ENCODE measurements at places on chromosomes 2 and 18.

DNA sequence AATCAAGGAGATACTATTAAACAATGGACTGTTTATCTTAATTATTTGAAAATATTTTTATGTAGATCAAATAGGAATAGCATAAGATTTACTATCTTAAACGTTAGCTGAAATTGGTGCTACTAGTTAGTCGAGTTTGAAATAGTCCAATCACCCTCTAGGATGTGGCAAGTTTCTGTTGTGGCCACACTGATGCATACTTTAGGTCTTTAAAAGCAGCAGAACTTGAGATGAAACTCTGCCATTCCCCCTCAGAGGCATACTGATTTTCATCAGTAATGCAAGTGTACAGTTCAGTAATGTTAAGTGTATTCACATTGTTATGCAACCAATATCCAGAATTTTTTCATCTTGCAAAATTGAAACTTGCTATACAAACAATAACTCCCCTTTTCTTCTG lies 151.8 kb downstream of the SLC4A10 start:
- no peak for DNase-seq

DNA sequence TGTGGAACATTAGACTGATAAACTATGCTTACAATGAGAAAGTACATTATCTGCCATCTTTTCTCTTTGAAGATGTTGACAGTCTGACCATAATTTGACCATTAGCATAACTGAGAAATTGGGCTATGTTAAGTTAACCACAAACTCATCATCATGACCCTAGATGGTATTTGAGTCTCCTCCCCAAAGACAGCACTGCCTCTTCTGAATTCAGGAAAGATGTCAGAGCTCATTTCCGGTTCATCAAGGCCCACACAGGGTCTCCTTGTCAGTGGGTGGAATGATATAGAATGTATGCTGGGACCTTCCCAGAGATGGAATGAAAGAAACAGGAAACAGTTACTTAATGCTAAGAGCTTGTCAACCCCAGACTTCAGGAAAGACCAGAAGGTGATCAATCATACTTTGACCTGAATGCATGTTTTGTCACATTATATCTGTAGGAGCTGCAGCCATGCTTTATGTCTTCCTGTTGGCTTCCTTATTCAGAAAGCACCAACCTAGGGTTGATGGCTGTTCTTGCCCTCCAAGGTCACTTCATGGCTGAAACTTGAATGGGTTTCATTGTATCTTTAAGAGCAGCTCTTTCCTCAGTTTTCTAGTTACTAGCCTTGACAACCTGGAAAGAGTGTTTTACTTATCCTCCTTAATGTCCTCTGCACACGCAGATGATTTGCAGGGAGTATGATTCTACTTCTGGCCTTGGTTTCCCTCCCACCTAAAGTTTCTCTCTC lies 99.1 kb upstream of the NEUROD1 start:
- no peak for DNase-seq

GRCh38 chr2:29562319-29562718 lies 359.1 kb downstream of the ALK start:
- DNase-seq = no peak

DNA sequence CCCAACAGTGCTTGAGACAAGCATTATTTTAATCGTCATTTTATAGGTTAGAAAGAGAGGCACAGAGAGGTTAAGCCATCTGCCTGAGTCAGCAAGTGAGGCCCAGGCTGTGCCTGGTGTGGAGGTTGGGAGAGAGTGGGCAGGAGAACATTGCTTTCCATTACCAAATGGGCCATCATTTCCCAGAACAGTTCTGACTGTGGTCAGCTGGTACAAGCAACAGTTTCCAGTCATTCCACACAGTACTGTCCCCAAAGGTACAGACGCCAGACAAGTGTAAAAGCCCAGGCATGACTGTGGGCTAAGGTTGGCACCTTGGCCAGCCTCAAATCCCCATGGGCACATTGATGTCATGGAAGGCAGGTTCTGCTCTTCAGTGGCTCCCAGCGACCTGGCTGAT lies 98.2 kb upstream of the LCLAT1 start:
- no peak for DNase-seq

DNA sequence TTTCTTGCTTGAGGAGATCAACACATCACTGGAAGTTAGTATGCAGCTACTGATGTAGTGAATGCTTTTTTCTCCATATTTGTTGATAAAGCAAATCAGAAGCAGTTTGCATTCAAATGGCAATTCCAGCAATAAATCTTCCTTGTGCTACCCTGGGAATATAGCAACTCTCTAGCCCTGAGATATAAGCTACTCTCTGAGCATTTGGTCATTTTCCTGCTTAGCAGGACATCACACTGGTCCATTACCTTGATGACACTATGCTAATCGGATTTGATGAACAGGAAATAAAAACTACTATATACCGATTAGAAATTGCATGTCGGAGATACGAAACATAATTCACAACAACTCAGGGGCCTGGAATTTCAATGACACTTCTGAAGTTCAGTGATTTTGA lies 152.7 kb downstream of the CBLN2 start:
- no peak for DNase-seq

DNA sequence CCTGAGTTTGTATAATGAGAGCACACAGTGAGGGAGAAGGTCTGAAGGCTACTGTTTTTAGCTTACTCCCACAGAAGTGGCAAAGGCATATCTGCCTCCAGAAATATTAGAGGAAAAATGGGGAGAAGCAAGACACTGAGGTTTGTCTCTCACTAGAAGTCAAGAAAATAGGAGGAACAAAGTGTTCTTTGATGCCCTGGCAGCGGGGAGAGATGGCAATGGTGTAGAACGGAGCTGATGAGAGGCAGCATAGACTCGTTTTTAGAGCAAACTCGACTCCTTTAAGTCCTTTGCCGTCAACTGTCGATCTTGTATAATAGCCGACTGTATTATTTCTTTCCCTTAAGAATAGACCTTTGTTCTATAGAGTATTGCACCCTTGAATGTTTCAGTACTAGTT lies 73.8 kb downstream of the ANKRD44 start:
- DNase-seq = no peak

DNA sequence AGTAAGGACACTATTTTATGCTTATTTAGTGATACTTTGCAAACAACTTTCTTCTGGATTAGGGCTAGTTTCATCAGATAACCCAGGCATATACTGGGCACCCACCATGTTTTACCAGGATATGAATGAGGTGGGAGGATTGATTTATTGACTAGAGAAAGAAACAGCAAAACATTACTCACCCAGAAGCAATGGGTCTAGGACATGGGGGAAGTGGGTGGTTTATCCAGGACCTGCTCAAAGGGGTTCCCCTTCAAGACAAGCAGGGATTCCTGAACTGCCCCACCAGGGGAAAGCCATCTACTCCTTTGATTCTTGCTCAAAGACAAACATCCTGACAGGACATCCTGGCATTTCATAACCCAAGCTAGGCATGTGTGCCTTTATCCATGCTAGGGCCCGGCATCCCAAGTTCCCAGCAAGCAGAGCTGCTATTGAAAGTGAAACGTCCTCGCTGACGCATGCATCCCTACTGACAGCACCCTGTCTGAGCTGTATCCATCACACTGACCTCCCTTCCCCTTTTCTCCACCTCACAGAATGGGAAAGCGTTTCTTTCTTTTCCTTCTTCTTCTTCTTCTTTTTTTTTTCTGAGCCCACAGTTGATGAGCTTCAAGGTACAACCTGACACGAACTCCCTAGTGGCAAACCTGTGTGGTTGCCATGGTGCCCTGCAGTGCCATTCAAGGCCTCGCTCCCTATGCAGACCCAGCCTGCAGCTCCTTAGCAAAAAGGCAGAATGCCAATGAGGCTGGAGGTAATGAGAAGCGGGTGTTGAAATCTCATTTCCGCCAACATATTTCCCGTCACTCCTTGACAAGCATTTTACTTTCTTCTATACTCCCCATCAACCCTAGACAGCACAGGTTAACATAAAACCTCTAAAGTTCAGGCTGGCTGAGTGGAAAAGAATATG lies 70.5 kb downstream of the CLHC1 start:
- DNase-seq = no peak

DNA sequence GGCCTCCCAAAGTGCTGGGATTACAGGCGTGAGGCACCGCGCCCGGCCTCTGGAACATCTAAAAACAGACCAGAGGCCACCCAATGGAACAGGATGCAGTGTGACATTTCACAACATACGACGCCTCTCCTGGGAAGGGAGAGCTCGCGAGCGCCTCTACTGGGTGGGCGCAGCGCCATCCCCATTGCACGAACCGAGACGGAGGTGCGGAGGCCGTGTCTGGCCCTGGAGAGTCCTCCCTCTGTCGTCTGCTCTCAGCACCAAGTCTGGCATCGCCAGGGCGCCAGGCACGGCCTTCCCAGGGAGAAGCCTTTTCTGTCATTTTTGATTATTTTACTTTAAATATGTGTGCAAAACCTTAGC lies 9.4 kb upstream of the GBX2 start:
- DNase-seq = no peak

DNA sequence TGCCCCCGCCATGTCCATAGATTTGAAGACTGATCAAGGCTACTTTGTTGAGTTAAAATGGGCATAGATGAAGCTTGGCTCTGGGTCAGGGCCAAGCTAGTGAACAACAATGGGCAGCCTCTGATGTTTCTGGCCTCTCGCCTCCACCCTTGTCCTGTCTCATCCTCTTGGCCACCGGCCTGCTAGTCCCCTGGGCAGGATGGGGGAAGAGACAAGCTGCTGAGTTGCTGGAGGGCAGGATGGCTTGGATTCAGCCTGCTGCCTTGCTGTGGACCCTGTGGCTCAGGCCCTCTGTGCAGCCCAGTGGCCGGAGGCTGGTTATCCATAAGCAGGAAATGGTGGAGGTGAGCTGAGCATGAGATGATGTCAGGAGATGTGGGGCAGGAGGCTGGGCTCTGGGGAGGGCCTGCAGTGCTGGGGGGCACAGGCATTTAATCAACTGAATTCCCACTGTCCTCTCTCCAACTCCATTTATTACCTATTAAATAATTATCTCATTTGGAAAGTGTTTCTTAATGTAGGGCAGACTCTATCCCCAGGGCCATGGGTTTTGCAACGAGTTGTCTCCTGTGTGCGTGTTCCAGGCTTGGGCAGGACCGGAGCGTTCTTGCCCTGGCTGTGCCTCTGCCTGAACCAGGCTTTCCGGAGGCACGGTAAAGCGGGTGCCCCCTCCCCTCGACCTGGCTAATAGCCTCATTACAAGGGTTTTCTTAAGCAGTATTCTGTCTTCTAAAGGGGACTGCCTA lies 122.9 kb downstream of the GLI2 start:
- no peak for DNase-seq

- DNase-seq = no peak
Measured at GRCh38 chr2:19802086-19802841, 99.5 kb downstream of the TTC32 start.

DNA sequence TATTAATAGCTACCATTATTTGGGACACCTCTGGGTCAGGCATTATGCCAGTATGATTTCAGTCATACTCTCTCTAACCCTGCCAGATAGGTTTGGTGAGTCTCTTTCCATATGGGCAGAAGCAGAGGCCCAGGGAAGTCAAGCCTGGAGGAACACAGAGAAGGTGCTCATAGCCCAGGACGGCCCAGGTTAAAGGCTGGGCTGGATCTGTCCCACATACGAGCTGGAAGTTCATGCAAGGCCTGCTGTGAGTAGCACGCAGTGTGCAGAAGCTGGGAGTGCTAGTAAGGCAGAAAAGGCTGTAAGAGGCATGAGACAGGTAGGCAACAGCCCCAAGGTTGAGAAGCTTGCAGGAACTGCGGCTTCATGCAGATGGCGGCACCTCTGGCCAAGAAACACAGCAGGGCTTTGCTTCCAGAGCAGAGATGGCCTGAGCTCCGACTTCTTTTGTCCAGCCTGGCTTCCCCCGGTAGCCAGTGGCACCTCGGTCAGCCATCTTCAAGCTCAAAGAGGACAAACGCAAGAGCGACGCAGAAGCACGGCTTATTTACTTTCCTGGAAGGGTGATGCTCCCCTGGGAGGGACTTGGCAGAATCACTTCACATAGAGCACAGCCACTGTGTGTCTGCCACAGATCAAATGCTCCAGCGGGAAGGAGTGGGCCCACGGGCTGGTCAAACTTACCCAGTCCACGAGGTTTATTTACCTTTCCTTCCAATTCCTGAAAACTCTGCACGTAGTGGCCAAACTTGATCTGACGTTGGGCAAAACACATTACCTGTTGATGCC lies 58.5 kb upstream of the MAP4K4 start:
- no peak for DNase-seq

DNA sequence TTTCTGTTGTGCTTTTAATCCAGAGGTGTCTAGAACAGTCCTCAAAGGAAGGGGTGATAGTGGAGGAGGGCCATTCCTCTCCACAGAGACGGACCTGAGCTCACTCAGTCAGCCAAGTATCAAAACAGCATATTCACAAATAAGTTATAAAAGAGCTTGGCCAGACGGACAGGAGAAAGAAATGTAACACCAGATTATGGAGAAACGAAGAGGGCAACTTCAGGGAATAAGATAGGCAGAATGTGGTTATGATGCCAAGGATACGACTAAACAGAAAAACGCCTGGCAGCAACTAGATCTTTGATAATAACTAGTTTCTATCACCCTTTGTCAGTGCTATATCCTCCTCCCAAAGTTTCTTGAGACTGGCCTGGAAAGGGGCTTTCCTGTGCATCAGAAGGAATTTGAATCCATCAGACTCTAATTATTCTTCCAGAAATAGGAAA lies 42.5 kb downstream of the MAP4K3 start:
- DNase-seq = no peak

- no peak for DNase-seq
Measured at GRCh38 chr2:216908300-216908699, 48.4 kb upstream of the TNP1 start.

DNA sequence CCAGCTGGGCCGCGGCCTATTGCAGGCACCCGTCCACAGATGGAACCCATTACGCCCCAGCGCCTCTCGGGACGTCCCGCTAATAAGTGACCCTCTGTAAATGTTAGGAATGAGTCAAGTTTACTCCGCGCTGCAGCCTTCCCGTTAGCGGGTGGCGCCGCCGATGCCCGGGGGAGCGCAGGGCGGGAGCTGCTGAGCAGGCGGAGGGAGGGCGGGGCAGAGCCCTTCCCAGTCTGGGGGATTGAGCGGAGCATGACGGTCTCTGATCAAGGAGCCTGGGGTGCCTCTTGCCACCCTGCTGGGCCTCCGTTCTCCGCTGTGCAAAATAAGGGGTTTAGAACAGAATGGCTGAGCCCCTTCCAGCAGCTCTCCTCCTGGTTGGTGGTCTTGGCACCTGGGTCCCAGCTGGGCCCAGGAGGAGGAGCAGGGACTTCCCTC lies 10.5 kb downstream of the CROCC2 start:
- no peak for DNase-seq

- DNase-seq = no peak
Measured at GRCh38 chr18:34626404-34627136, 83.5 kb upstream of the DTNA start.
